ENCODE measurements at places on chromosomes 1 and 21. TPM values are rescaled to one million over a fixed set of nuclear protein-coding genes. Genes with fewer than 3 reads are reported as not detected.

SMYD3 gene
- total RNA-seq: 53.2 TPM

AADACL4 gene
- 0.11 TPM for total RNA-seq

FPGT gene
- total RNA-seq: 25.0 TPM

LCE2C gene
- total RNA-seq: not detected

CHI3L1 gene
- total RNA-seq: 1.1 TPM

NKAIN1 gene
- total RNA-seq: 16.6 TPM

GSTM1 gene
- 28.5 TPM for total RNA-seq

KLHDC9 gene
- 21.8 TPM for total RNA-seq

ANKRD34A gene
- total RNA-seq: 1.8 TPM

DCDC2B gene
- not detected for total RNA-seq

NBPF1 gene
- 78.3 TPM for total RNA-seq

- no peak overlapping the region for H3K27ac ChIP-seq
- H3K4me1 ChIP-seq: peaks cover 18% of the 10 kb centered on the region
- H3K36me3 ChIP-seq: no peaks in the 10 kb centered on the region
- peak; percentile 89 for DNase-seq
- H3K4me3 ChIP-seq: no peak overlapping the region
- peaks cover 8% of the 10 kb centered on the region for H3K27me3 ChIP-seq
These were observed 68.0 kb downstream of the LMX1A start for GRCh38 chr1:165288350-165289120.

DNA sequence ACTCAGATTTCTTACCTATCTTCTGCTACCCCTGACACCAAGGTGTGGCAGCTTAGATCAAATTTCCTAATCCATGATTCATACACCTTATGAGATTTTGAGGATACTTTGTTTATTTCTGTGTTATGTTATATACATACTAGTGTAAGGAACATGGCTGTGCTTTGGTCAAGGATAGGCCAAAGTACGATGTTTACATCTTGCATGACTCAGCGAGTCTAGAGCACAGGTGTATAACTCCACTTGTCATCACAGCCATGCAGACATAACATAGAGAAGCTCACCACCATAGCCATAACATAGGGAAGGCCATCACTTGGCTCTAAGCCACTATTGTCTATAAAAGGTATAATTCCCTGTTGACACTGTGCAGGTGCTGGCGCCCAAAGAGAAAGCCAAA is 61.2 kb downstream of the GBP6 start:
- H3K4me1 ChIP-seq: peaks cover 4% of the 10 kb centered on the region
- H3K36me3 ChIP-seq: no peaks in the 10 kb centered on the region
- no peaks in the 10 kb centered on the region for H3K27me3 ChIP-seq
- H3K27ac ChIP-seq: no peak overlapping the region
- no peak for DNase-seq
- H3K4me3 ChIP-seq: no peak overlapping the region

- H3K4me3 ChIP-seq: no peak overlapping the region
- no peaks in the 10 kb centered on the region for H3K27me3 ChIP-seq
- no peak overlapping the region for H3K27ac ChIP-seq
- no peaks in the 10 kb centered on the region for H3K4me1 ChIP-seq
- no peaks in the 10 kb centered on the region for H3K36me3 ChIP-seq
- DNase-seq: peak; percentile 75
These were observed 160.9 kb downstream of the GABPA start for GRCh38 chr21:25895565-25896205.

- H3K27me3 ChIP-seq: no peaks in the 10 kb centered on the region
- H3K4me1 ChIP-seq: no peaks in the 10 kb centered on the region
- no peak overlapping the region for H3K4me3 ChIP-seq
- H3K36me3 ChIP-seq: no peaks in the 10 kb centered on the region
- DNase-seq: no peak
These were observed 76.5 kb downstream of the EPS15 start for GRCh38 chr1:51442616-51443015.

GRCh38 chr1:230786385-230786753 is 39.2 kb downstream of the CAPN9 start:
- DNase-seq: no peak
- H3K4me3 ChIP-seq: no peak overlapping the region
- no peak overlapping the region for H3K27ac ChIP-seq
- H3K36me3 ChIP-seq: no peaks in the 10 kb centered on the region
- no peaks in the 10 kb centered on the region for H3K27me3 ChIP-seq

- no peak for DNase-seq
- H3K36me3 ChIP-seq: no peaks in the 10 kb centered on the region
- H3K27ac ChIP-seq: no peak overlapping the region
- H3K27me3 ChIP-seq: no peaks in the 10 kb centered on the region
- no peaks in the 10 kb centered on the region for H3K4me1 ChIP-seq
These were observed 34.9 kb downstream of the CENPF start for GRCh38 chr1:214637722-214638458.

- no peak overlapping the region for H3K27ac ChIP-seq
- peaks cover 10% of the 10 kb centered on the region for H3K4me1 ChIP-seq
- H3K4me3 ChIP-seq: no peak overlapping the region
- no peaks in the 10 kb centered on the region for H3K27me3 ChIP-seq
- DNase-seq: no peak
These were observed 6.3 kb downstream of the RCC1 start for GRCh38 chr1:28512058-28512611.

DNA sequence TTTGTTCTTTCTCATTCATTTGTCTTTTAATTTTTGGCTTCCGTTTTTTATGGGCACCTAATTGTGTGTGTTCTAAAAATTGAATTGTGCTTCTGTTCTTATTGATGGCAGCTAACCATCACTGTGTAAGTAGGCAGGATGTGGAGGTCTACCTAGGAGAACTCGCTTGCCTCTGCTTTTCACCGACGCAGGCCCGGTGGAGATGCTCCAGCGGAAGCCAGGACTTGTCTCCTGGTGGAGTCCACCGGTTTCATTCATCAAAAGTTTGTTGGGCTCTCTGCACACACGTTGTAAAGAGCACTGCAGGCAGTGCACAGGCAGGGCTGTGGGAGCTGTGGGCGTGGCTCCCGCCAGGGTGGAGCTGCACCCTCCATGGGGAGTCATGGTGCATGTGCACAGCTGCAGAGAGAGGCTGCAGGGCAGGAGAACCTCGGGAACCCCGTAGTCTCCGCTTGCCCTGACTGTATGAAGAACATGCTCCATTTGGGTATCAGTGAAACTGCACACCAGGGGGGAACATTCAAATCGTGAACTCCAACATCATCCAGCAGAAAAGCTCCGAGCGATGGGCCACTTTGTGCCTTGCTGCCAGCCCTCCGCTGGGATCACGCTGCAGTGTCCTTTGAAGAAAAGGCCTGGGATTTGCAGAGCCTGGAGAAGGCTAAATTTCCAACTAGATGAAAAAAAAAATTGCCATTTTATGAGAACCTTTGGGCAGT is 6.0 kb upstream of the C1orf174 start:
- no peak overlapping the region for H3K4me3 ChIP-seq
- H3K4me1 ChIP-seq: peaks cover 32% of the 10 kb centered on the region
- no peak for DNase-seq

DNA sequence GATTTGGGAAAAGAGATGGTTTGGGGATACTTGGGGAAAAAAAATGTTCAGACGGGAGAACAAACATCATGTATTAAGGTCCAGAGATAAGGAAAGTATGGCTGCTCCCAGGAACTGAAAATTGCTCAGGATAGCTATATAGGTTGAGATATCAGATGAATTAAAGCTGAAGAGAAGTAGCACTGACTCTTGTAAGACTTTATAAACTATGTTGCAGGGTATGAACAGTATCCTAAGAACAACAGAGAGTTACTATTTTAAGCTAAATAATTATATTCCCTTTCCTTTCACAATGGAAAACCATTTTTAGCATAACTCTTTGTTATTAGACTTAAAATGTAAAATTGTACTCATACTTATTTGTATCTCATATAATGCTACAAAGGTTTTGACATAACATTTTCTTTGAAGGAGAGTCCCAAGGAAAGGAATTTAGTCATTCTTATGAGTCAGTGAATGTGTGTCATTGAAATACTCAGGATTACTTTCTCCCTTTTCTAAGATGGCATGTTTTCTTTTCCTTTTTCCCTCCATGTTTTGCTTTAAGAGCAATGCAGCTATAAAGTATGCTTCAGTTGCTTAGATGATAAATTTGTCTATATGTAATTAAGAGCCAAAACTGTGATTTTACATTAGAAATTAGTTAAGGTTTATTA is 139.4 kb upstream of the KIAA1614 start:
- H3K27ac ChIP-seq: no peak overlapping the region
- no peaks in the 10 kb centered on the region for H3K27me3 ChIP-seq
- no peak for DNase-seq

GRCh38 chr1:48073798-48074530 is 76.8 kb upstream of the TRABD2B start:
- H3K4me1 ChIP-seq: no peaks in the 10 kb centered on the region
- no peak overlapping the region for H3K4me3 ChIP-seq
- no peaks in the 10 kb centered on the region for H3K36me3 ChIP-seq
- no peak for DNase-seq

DNA sequence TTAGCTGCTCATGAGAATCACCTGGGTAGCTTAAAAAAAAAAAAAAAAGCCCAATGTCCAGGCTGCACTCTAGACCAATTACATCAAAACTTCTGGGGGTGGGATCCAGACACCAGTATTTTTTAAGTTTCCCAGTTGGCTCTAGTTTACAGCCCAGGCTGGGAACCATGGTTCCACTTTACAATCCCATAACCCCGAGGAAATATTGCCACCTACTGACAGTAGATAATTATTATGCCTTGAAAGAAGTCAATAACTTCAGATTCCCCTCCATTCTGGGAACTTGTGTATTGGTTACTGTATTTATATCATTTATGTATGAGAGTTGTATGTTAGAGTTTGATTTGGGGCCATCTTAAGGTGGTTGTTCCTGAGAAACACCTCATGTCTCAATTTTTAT is 100.2 kb downstream of the SPATA46 start:
- no peaks in the 10 kb centered on the region for H3K36me3 ChIP-seq
- H3K4me3 ChIP-seq: no peak overlapping the region
- H3K27ac ChIP-seq: no peak overlapping the region
- no peaks in the 10 kb centered on the region for H3K4me1 ChIP-seq
- H3K27me3 ChIP-seq: no peaks in the 10 kb centered on the region

DNA sequence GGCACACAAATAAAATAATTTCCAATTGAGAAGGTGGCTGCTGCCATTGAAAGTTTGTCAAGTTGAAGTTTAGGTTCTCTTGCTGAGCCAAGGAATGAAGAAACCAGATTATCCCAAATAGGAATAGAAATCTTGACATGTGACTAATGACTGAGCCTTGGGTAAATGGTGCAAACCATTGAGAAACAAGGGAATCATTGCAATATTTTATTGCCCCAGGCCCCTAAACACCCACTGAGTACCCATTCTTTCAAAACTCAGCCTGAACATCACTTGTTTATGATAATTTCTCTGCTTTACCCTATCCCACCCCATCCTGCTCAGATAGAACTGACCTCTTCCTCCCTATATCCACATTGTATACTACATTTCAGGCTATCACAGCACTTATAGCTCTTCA is 46.6 kb upstream of the VTCN1 start:
- no peaks in the 10 kb centered on the region for H3K4me1 ChIP-seq
- H3K4me3 ChIP-seq: no peak overlapping the region
- H3K27ac ChIP-seq: no peak overlapping the region
- no peaks in the 10 kb centered on the region for H3K36me3 ChIP-seq
- DNase-seq: no peak

- H3K27ac ChIP-seq: no peak overlapping the region
- no peaks in the 10 kb centered on the region for H3K27me3 ChIP-seq
- no peak overlapping the region for H3K4me3 ChIP-seq
These were observed 172.7 kb downstream of the RRAGC start for GRCh38 chr1:38686927-38687255.

DNA sequence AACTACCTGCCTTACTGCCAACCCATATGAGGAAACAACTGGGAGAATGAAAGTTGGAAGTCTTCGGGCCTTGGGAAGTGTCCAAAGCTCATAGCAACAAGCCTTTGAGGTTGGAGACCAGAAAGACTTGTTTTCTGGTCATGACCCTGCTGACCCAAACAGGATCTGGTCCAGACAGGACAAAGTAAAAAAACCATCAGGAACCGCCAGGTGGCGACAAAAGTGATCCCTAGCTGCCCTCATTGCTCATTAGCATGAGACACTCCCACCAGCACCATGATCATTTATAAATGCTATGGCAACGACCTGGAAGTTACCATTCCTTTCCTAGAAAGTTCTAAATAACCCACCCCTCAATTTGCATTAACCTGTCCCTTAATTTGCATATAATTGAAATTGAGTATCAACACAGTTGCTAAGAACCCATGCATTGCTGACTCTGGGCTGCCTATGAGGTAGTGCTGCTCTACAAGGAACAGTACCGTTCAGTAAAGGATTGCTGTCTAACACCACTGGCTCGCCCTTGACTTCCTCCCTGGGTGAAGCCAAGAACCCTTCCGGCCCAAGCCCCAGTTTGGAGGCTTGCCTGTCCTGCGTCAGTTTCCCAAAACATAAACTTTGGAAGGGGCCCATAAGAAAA is 89.0 kb downstream of the URB2 start:
- no peaks in the 10 kb centered on the region for H3K27me3 ChIP-seq
- no peaks in the 10 kb centered on the region for H3K36me3 ChIP-seq
- H3K4me3 ChIP-seq: no peak overlapping the region
- no peak overlapping the region for H3K27ac ChIP-seq
- no peak for DNase-seq

- H3K36me3 ChIP-seq: no peaks in the 10 kb centered on the region
- H3K4me3 ChIP-seq: no peak overlapping the region
- no peaks in the 10 kb centered on the region for H3K27me3 ChIP-seq
- no peak overlapping the region for H3K27ac ChIP-seq
- no peak for DNase-seq
These were observed 11.1 kb upstream of the TGFBR3 start for GRCh38 chr1:91897016-91897415.

GRCh38 chr1:159011751-159012150 is 2.0 kb downstream of the IFI16 start:
- no peaks in the 10 kb centered on the region for H3K27me3 ChIP-seq
- H3K36me3 ChIP-seq: no peaks in the 10 kb centered on the region
- H3K4me3 ChIP-seq: no peak overlapping the region
- DNase-seq: no peak

DNA sequence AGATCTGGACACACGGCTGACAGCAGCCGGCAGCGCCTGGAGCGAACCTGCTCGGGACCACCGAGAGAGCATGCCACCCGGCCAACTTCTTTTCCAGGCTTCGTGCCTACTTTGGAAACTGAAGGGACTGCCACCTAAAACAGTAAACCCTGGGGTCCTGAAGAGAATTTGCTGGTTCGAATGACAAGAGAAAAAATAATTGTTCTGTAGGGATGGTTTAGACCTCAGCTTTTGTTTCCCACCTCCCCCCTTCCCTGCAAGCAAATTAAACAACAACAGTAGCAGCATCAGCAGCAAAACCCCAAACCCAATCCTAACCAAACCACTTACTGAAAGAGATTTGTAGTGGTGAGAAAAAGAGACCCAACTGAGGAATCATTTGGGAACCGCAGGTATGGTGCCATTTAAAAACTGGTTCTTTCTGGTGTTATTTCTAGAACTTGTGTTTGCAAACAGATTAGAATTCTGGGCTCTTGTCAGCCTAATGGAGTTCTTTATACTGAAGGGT is 105.6 kb downstream of the LEPR start:
- no peaks in the 10 kb centered on the region for H3K4me1 ChIP-seq
- H3K4me3 ChIP-seq: peak overlapping the region; percentile 35
- H3K27me3 ChIP-seq: peaks cover 24% of the 10 kb centered on the region
- no peaks in the 10 kb centered on the region for H3K36me3 ChIP-seq
- H3K27ac ChIP-seq: peak overlapping the region; percentile 47

GRCh38 chr1:116537040-116537831 is 33.6 kb downstream of the CD58 start:
- no peak for DNase-seq
- H3K27me3 ChIP-seq: peaks cover 3% of the 10 kb centered on the region
- H3K27ac ChIP-seq: no peak overlapping the region
- no peak overlapping the region for H3K4me3 ChIP-seq
- H3K36me3 ChIP-seq: peaks cover 3% of the 10 kb centered on the region
- H3K4me1 ChIP-seq: peaks cover 5% of the 10 kb centered on the region

- no peak overlapping the region for H3K27ac ChIP-seq
- H3K36me3 ChIP-seq: no peaks in the 10 kb centered on the region
- no peak overlapping the region for H3K4me3 ChIP-seq
- no peaks in the 10 kb centered on the region for H3K4me1 ChIP-seq
- H3K27me3 ChIP-seq: no peaks in the 10 kb centered on the region
These were observed 61.1 kb downstream of the FMN2 start for GRCh38 chr1:240152611-240153297.

Data from spinal cord (tissue), 10 donors.